Trophoblast cell (in vitro differentiated cells and primary cell): ENCODE measurements at places on chromosomes 5 and 9.

GRCh38 chr5:127634007-127634406, 14.9 kb upstream of the CTXN3 start:
- no peak for DNase-seq

DNA sequence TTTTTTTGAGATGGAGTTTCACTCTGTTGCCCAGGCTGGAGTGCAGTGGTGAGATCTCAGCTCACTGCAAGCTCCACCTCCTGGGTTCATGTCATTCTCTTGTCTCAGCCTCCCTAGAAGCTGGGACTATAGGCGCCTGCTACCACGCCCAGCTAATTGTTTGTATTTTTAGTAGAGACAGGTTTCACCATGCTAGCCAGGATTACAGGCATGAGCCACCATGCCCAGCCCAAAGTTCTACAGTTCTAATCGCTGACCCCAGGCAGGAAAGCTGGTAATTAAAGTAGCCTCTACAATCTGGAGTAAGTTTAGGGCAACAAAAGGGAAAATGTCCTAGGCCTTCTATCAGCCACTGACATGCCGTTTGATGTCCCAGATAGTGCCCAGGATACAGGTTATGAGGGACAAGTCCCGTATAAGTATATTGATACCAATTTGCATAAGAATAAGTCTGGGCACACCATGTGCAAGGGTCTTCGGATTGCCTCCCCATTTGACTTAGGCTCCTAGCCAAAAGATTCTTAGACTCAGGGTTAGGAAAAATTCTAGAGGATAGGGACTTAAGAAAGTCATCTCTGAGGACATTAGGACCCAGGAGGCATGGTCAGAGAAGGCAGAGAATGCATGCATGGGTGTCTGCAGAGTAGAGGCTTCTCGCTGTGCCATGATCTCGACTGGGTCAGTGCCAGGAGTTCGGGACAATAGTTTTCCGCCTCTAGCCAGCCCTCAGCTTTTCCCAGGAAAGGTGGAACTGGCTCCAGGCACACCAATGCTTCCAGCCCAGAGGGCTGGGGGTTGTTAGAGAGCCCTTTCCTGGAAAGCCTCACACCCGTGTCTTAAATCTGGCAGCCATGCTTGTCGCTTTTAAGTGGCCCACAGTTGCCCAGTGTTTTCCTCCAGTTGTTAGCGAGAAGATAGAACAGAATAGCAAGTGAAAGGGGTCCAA, 1111.1 kb downstream of the TAF11L14 start:
- no peak for DNase-seq

GRCh38 chr9:111851553-111851952, 45.1 kb upstream of the UGCG start:
- DNase-seq, result peak; percentile 94

GRCh38 chr5:107359916-107360234, 310.9 kb downstream of the EFNA5 start:
- no peak for DNase-seq

GRCh38 chr9:99822109-99822805, 572 bp downstream of the NR4A3 start:
- peak; percentile 60 for DNase-seq
